Right renal pelvis (tissue), 4 donors: ENCODE measurements at places on chromosomes 2 and 18.

- DNase-seq: no peak
Measured at GRCh38 chr2:58922245-58922644, 681.1 kb upstream of the FANCL start.

GRCh38 chr2:108325756-108326155 lies 37.1 kb downstream of the SULT1C2 start:
- DNase-seq: no peak

DNA sequence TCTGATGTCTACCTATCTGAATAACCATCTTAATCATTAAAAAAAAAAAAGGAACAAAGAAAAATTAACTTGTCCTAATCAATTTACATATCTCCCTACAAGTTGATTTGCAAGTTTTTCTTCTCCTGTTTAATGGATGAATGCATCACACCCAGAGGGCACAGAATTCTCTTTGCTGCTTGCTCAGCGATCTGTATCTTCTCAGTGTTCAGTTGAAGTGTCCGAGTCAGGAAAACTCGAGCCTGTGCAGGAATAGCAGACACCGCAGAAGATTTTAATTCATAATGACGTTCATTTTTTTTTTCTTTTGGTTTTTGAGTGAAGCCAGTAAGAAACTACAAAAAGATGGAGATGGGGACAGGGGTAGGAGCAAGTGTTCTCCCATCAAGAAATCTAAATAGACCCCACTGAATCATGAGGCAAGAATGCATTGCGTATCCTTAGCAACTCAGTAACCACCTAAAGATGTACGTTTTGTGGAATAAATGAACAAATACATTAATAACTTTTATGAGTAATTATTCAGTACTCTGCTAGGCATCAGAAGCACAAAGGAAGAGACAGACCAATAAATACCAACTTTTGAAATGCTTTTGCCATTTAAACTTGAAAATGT lies 675.5 kb downstream of the LRP1B start:
- DNase-seq: no peak

GRCh38 chr18:74477771-74478170 lies 18.4 kb upstream of the CNDP2 start:
- DNase-seq: no peak

GRCh38 chr2:183993052-183993451 lies 605.3 kb upstream of the ZNF804A start:
- no peak for DNase-seq

DNA sequence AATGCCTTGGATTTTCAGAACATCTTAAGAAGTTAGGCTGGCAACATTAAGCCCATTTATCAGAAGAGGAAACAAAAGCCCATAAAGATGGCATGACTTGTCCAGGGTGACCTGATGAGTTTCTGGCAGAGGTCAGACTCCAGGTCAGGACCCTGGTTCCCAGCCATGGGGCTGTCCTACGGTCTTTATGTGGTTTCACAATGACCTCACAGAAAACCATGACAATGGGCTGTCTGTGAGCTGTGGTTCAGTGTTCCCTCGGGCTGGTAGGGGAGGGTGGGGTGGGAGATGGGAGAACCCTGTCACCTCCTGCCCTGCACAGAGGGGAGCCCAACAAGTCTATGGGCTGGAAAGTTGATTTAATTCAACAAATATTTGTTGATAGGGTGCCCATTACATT lies 101.8 kb downstream of the LOXHD1 start:
- DNase-seq: no peak

DNA sequence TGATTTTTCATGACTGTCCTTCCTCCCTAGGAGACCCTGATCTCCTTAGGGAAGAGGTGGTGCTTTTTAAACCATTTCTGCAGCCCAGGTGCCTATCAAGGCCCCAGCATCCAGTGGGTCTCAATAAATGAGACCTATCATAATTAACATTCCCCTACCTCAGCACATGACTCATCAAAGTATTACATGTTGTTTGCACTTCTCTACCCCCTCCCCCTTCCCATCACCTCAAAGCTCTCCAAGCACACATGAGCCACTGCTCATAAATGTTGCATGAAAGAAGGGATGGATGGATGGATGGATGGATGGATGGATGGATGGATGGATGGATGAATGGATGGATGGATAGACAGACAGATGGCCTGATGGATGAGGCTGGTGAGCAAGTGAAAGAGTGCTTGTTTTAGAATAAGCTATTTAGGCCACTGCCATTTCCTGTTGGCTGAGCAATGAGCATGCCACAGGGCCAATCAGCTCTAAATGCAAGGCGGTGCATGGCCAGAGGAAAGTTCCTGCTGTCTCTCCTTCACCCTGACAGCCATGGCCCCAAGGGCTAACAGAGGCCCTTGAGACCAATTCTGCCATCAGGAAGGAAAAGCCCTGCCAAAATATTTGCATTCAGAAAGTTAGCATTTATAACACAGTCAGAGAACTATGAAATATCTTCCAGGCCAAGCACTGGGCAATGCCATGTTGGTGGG lies 20.9 kb upstream of the STEAP3 start:
- no peak for DNase-seq

GRCh38 chr2:85012431-85012830 lies 41.5 kb downstream of the KCMF1 start:
- DNase-seq: no peak

DNA sequence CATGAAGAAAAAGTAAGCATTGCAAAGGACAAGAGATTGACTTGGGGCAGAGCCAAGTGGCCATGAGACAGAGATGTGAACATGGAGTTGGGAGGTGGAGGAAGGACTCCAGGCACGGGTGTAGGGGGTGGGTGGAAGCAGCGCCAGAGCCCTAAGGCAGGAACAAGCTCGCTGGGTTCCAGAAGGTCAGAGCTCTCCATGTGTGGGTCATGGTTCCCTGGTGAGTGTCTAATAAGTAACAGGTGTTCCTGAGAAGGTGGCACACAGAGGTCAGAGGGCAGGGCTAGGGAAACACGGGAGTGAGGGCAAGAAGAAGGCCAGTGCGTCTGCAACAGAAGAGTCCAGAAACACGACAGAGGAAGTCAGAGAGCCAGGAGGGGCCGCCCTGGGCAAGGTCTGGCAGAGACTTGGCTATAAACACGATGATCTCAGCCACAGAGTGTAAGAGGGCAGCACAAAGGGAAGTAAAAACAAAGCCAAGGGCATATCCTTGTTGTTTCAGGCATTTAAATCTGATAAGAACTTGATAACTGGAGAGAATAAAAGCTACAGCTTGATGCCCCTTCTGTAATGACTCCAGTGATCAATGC lies 260.8 kb downstream of the TGIF1 start:
- no peak for DNase-seq

GRCh38 chr2:180716186-180717180 lies 263.9 kb upstream of the UBE2E3 start:
- DNase-seq: no peak

DNA sequence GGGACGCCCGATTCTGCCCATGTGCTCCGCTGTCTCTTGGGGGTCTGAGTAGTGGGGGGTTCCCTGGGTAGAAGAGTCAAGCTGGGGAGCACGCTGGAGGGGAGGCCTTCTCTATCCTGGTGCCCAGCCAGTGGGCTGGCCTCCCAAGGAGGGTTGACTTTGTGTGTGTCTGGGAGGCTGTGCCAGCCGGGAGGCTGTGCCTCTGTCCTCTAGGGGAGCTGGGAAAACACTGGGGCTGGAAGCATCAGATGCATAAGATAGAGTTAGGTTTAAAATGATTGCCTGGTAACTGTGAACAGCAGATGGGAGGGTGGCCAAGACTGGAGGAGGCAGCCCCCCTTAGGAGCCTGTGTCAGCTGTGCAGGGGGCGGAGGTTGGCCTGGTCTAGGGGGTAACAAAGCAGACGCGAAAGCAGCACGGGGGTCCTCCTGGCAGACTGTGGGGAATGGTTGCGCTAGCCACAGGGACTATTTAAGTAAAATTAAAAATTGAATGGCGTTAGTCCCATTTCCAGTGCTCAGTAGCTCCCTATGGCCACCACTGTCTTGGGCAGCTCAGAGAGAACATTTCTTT lies 1.3 kb downstream of the ING5 start:
- DNase-seq: no peak

DNA sequence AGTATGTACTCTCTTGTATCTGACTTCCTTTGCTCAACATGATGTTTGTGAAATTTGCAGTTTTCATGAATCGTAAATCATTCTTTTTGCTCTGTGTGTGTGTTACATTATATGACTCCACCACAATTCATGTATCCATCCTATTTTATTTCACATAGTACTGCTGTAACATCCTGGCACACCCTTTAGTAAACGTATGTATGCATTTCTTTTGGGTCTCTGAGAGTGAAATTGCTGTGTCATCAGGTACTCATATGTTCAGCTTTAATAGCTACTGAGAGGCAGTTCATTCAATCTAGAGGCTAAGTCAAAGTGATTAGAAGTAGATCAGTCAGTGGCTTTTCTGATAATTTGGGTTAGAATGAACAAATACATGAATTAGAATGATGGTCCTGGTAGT lies 118.8 kb downstream of the ESCO1 start:
- DNase-seq: no peak

DNA sequence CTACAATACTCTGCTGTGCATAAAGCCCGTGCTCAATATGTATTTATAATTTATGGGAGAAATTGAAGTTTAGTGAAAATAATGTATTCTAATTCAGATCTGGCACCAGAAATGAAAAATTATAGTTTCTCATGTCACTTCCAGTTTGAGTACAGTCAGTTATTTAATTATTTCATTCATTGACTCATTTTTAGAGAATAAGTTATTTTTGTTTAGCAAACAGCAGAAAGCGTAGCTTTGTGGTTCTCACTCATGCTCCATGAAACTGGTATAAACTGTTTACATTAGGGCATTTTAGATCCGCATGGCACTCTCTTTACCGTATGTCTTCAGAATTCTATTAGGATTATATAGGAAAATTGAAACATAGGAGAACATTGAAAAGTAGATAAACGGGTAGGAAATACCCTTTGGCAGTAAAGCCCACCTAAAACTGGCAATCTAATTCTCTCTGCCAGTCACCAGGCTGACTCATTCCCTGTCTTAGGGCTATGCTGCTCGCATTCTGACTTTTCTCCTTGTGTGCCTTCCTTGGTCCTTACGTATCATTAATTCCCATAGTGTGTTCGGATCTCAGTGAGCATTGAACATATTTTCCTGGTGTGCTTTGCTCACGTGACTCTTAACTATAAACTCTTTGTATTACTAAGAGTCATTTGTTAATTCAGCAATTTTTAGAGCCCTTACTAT lies 106.0 kb downstream of the ZNF236 start:
- DNase-seq: no peak

GRCh38 chr18:7711495-7711894 lies 144.4 kb downstream of the PTPRM start:
- DNase-seq: no peak
